ENCODE measurements at places on chromosomes 5 and 9.
A peak's percentile ranks its signal among the peaks of the same experiment; 100 is the strongest.

DNA sequence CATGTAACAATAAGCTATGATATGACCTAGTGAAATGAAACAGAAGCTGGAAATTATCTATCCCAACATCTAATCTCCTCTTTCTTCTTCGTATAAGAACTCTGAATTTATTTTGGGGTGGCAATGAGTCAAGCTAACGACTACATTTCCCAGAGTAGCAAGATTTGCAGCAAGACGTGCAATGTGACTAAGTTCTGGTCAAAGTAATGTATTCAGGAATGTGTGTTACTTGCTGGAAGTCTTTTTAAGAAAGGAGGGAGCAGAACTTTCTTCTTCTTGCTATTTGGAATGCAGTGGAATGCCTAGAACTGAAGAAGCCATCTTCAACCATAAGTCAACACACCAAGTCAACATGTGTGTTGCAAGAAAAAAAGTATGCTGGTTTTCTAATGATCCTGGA is 406.6 kb upstream of the MEF2C start:
- DNase-seq, result no peak

- no peak for DNase-seq
These were observed 1991.3 kb upstream of the C9orf72 start for GRCh38 chr9:29564564-29564963.

DNA sequence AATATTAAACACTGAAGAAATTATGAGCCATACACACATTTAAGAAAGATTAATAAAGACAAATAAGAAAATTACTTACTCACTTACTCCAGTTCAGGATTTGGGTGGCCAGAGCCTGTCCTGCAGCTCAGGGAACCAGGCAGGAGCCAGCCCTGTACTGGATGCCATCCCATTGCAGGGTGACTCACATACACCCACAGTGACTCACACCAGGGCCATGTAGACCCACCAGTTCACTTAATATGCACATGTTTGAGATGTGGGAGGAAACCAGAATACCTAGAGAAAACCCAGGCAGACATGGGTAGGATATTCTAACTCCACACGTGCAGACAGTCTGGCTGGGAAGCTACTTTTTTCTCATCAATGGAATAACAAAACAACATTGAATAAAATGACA is 49.6 kb upstream of the ADRB2 start:
- DNase-seq, result no peak

- DNase-seq, result no peak
These were observed 474.0 kb upstream of the DAB2 start for GRCh38 chr5:39898731-39899130.

DNA sequence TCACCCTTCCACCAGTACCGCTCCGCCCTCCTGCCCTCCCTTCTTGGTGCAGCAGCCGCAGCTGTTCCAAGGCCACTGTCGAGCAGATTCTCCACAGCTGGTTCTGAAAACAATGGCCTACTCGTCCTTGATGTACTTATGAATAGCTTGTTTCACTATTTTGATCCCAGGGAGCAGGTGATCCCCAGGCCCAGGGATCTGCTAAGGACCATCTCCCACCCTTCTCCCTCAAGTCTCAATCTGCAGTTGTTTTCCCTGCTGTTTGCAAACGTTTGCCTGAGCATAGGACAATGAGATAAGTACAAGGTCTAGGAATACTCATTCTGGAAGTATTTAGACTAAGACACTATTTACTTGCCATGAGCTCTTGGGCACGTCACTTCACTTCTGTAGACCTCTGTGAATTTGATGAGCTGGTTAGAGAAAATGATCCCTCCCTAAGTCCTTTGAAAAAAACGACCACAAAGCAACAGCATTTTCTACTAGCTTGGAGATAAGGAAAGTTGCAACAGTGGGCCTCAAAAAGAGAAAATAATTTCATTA is 1.8 kb downstream of the LURAP1L start:
- no peak for DNase-seq

- DNase-seq, result no peak
These were observed 1.6 kb downstream of the KLHL3 start for GRCh38 chr5:137734331-137734730.

GRCh38 chr9:133592731-133593409 is 16.3 kb downstream of the FAM163B start:
- DNase-seq, result no peak

DNA sequence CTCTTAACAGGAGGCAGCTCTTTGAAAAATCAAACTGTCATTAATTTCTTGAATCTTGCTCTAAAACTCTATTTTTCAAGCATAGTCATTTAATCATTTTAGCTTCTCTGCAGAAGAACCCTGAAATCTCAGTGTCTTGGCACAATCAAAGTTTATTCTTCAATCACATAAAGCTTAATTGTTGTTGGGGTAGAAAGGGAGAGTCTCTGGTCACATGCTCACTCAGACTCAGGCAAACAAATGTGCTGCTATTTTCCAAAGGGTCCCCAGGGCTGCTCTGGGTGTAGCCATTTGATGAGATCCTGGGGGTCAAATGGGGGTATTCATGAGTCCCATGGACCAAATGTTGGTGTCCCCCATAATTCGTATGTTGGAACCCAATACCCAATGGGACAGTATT is 114.8 kb downstream of the MSX2 start:
- no peak for DNase-seq

- DNase-seq, result no peak
These were observed 207.8 kb upstream of the TARS1 start for GRCh38 chr5:33232731-33233505.

DNA sequence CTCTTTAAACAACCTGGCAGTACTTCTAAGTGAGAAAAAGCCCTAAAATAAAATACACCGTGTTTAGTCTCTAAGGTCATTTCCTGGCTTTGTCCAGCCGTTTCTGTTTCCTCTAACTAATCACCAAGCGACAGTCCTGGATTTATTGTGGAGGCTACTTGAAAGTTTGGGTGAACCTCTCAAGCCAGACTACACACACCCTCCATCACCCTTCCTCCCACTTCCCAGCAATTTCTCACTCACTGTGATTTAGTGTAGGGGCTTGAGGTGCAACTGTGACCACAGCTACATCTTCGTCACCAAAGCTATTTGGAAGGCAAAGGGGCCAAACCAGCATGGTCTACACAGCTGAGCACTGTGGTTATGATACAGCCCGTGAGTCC is 240.0 kb upstream of the SLC24A2 start:
- DNase-seq, result peak; percentile 58

DNA sequence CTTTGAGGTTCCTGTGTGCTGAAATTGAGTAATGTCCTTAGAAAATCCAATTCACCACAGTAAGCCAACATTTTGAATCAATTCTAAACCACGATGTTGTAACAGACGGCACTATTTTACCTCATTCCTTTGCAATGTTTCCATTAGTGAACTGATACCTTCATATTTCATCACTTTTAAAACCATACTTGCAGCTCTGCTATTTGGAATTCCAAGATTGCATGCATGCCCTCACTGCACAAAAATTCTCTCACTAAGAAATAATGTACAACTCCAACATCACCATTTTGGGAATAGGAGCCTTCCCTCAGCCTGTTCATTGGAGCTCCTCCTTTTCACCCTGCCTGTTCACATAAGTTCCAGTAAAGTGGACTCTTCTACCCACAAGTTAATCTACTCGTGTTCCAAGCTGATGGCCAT is 74.8 kb upstream of the TGFBR1 start:
- no peak for DNase-seq

GRCh38 chr5:123151227-123151909 is 62.3 kb downstream of the PRDM6 start:
- DNase-seq, result no peak

All from glomerular endothelial cell (primary cell).